HS-5 (cell line): ENCODE measurements at places on chromosomes 11 and 22.

- DNase-seq, result no peak
Observed at GRCh38 chr11:75916882-75917281, 101.9 kb downstream of the UVRAG start.

- peak; percentile 78 for DNase-seq
Observed at GRCh38 chr11:9489080-9489765, 28.4 kb downstream of the ZNF143 start.

GRCh38 chr11:76653674-76654284, 16.8 kb downstream of the LRRC32 start:
- DNase-seq, result no peak

- DNase-seq, result no peak
Observed at GRCh38 chr22:29377979-29378378, 10.4 kb downstream of the AP1B1 start.
